Urinary bladder (tissue), 4 donors: ENCODE measurements at places on chromosomes 7 and 10.

DNA sequence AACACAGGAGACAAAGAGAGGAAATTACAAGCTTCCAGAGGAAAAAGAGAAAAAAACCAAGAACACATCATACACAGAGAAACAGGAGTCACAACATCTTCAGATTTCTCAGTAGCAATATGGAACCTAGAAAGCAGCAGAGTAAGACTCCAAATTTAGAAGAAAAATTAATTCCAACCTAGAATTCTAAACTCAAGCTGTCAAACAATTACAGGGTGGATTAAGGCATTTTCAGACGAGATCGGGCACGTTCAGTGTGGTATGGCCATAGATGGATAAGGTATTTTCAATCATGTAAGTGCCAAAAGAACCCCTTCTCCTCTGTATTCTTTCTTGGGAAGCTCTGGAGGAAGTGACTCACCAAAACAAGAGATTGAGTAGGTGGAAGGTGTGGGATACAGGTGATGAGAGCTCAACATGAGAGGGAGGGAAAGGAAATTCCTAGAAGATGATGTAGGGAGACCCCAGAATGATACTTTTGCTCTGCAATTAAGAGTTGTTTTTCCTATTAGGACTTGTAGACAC, 51.6 kb downstream of the FAM204A start:
- no peak for DNase-seq

DNA sequence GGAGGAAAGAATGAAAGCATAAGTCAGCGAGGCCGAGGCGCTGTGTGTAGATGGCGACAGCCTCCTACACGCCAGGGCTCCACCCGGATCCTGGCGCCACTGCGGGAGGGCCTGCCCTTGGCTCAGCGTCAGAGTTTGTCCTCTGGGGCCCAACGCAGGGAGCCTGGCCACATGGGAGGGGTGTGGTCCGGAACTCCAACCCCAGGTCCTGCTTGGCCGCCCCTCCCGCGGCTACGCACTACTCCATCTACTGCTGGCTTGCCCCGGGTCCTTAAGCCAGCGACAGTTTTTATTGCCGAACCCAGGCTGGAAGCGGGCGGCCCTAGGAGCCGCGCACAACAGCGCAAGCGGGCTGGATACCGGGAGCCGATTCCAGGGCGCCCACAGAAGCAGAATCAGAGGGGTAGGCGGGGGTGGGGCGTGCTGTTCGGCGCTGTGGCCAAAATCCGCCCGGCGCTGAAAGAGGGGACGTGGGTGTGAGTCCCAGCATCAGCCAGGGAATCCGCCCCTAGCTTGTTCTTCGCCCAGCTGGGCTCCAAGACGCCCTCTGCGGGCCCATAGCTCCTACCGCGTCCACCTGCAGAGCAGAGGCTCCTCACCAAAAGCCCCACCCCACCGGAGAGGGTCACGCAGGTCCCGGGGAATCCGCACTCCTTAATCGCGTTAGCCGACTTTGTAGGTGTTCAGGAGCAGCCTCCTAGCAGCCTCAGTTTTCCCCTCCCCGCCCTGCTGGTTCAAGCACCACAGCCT, 4.5 kb downstream of the KAZALD1 start:
- DNase-seq, result no peak

DNA sequence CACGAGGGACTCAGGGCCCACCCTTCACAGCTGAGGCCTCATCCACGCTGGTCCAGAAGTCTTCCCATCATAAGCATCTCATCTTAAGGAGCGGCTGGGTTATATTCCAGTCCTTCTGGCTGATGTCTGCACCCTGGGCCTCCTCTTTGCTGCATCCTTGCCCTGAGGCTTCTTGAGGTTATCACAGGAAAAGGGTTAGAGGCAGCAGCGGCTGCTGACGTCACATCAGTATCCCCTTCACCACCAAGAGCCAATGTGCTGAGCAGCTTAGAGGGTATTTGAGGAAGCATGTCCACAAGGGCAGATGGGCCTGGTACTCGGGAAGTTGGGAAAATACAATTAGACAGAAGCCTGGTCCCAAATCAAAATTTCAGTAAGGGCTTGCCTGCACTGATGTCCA, 125.1 kb downstream of the PLXNA4 start:
- no peak for DNase-seq

- no peak for DNase-seq
Observed at GRCh38 chr7:35035511-35035961, 1.7 kb downstream of the DPY19L1 start.

- DNase-seq, result no peak
Observed at GRCh38 chr7:108723381-108723814, 153.7 kb downstream of the DNAJB9 start.

DNA sequence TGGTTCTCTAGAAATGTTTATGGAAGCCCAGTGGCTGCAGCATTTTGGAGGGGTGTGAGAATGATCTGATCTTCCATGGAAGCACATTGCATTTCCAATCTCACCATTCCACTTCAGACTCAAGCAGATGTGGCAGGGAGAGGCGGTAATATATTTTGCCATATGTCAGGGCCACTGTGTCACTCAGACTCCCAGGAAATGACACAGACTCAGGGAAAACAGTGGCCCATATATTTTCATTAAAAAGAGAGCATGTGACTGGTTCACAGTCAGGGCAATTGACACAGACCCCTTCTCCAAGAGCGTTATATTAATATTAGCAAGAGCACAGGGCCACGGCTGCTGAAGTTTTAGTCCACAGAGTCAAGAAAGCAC, 149.3 kb upstream of the NRP1 start:
- DNase-seq, result no peak

- DNase-seq, result no peak
Observed at GRCh38 chr7:82156168-82156567, 287.4 kb downstream of the CACNA2D1 start.

DNA sequence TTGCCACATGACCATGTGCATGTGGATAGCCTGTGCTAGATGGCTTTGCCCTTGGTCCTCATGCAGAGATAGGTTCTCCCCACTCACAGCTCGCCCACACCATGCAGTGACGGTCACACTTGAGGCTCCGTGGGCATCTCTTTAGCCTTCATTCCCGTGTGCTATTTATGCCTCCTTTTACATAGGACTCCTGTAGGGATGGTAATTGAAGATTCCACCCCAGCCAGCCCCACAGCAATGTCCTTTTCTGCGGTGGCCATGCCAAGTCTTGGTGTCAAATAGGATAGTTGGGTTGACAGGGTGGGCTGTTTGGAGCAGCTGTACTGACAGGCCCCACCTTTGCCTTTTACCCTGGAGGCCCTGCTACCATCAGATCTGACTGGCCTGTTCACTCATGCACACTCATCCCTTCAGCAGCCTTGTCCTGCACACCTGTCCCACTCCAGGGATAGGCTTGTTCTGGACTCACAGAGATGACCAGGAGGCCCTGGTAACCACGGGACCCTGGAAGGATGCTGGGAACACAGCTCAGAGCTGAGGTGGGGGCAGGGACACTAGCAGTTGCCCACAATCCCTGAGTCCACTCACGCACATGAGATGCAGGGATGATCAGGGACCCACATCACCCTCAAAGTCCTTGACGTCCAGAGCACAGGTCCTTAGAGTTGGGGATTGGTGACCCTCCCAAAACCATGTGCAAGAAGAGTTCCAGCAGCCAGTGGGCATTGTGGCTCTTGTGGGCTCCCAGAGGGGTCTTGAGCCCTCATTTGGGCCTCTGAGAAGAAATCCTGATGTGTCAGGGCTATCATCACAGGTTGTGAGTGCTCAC, 71.2 kb downstream of the ADCY1 start:
- no peak for DNase-seq

- no peak for DNase-seq
Observed at GRCh38 chr7:156458011-156458410, 182.6 kb upstream of the RNF32 start.

GRCh38 chr7:5349437-5350173, 66.9 kb downstream of the SLC29A4 start:
- no peak for DNase-seq

- no peak for DNase-seq
Observed at GRCh38 chr7:92847305-92847704, 10.9 kb upstream of the CDK6 start.

- no peak for DNase-seq
Observed at GRCh38 chr10:80118669-80119068, 13.9 kb upstream of the PLAC9 start.

- no peak for DNase-seq
Observed at GRCh38 chr7:65216469-65216868, 157.2 kb upstream of the ZNF92 start.

DNA sequence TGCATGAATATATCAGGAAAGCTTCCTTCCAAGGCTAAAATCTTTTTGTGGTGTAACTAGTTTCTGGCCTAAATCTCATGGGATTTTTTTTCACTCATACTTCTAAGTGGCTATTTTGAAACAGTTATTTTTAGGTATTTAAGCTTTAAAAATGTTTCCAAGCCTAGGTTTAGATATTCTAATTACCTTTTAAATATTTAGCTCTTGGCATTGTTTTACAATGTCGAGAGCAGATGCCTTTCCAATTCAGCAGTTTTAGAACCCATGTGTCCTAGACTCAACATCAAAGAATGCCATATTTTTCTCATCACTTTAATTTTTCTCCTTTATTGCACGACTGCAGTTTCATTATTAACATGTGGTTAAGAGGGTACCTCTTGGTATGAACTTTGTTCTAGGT, 27.1 kb upstream of the STOX1 start:
- no peak for DNase-seq
